ENCODE measurements at places on chromosomes 3 and 15. TPM values are rescaled to one million over a fixed set of nuclear protein-coding genes. Genes with fewer than 3 reads are reported as not detected.

PLEKHO2 gene
- 13.0 TPM for total RNA-seq

CYP8B1 gene
- total RNA-seq = not detected

DNA sequence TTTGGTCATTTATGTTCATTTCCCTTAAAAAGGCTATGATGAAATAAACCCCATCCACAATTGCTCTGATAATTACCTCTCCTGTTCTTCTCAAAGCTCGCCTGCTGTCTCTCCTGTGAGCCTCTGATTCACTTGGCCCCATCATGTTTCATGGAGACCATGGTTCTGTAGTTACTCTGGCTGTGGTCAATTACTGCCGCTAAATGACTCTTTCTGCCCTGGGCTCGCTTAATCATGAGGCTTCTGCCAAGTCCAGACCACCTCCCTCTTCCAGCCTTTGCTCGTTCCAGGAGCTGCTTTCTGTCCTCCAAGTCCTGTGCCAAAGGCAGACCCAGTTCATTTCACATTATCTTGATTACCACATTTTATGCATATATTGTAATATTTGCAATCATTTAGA is 91.9 kb downstream of the THSD4 start:
- DNase-seq = no peak

- no peak for DNase-seq
Observed at GRCh38 chr3:64495121-64495780, 192.5 kb downstream of the ADAMTS9 start.

All from naive thymus-derived CD4-positive, alpha-beta T cell (primary cell).